ENCODE measurements at places on chromosomes 3 and 15. TPM values are rescaled to one million over a fixed set of nuclear protein-coding genes. Genes with fewer than 3 reads are reported as not detected.

DNA sequence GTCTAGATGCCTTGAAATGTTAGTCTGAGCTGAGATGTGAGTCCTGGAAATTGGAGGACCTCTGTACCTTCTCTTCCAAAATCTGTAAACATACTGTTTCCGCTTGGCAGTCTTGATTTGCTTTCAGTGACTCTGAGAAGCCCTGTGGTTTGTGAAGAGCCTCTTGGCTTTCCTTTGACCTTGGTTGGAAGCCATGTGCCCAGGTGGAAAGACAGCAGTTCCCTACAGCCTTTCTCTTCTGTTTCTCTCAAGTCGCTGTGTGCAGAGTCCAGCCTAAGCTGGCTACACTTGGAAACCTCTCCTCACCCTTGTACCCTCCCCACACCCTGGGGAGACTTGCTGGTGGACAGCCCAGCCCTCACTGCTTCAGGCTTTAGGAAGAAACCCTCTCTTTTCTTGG lies 129.8 kb upstream of the CTDSPL start:
- DNase-seq = no peak

- no peak for DNase-seq
Observed at GRCh38 chr3:124360563-124360962, 368.6 kb upstream of the ROPN1 start.

PLXNA1 gene
- total RNA-seq = 53.5 TPM

- no peak for DNase-seq
Observed at GRCh38 chr3:15896500-15896899, 98.7 kb upstream of the ANKRD28 start.

DNA sequence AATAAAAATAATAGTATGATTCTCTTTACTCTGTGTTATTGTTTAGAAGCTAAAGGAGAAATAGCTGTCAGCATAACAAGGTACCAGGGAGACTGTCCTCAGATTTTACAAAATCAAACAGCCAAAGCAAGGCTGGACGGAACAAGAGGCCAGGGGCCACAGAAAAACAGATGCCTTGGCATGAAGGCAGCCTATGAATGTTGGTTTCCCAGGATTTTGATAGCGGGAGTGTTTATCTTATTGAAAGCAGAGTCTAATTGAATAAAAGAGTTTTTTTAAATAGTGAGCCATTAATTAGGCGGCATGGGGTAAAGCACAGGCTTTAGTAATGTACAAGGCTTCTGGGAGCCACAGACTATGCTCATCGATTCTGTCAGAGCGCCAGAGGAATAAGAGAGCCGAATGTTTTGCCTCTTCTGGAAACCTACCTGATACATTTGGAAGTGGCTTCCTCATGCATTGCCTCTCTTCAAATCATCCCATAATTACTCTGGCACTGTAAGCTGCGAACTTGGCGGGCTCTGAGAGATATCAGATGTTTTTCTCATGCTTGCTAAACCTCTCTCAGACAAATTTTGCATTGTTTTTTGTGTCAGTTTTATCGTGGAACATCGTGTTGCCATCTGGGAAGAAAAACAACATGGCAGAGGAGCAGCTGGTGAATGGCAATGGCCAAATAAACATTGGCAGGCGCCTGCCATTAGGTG lies 30.4 kb upstream of the TMCO5A start:
- no peak for DNase-seq

- DNase-seq = no peak
Observed at GRCh38 chr3:134869153-134869726, 74.2 kb downstream of the EPHB1 start.

DNA sequence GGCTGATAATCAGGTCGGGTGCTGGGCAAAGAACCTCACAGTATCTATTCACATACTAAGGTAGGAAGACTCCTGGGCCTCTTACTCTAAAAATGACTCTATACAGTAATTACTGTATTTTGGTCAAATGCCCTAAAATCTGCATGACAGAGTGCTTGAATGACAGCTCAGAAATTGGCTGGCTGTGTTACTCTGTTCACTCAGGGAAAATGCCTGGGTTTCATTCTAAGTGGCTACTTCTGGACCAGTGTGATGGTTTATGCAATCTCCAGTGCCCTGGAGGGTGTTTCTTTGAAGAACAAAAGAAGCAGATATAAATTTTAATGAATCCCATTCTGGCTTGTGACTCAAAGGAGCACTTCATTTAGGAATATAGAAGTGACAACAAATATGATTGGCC lies 2.2 kb downstream of the GABRR3 start:
- no peak for DNase-seq

TMEM212 gene
- not detected for total RNA-seq

GRCh38 chr15:58870451-58870850 lies 63.0 kb downstream of the SLTM start:
- DNase-seq = no peak

DNA sequence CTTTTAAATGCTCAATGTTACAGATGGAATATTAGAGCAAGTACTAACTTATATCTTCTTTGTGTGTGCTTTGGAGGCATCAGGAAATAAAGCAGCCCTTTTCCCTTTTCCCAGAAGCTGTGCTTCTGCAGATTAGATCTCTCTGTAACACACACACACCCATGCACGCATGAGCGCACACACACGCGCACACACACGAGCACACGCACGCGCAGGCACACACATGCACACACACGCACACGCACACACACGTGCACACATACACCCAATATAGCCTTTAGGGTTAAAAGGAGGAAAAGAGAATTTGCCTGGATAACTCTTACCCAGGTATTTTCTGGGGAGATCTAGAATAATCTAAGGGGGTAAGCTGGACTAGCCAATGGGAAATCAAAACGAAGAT lies 56.9 kb downstream of the TFRC start:
- no peak for DNase-seq

- DNase-seq = no peak
Observed at GRCh38 chr15:68580883-68581155, 2.0 kb downstream of the CORO2B start.

- DNase-seq = no peak
Observed at GRCh38 chr15:33396475-33396874, 85.7 kb downstream of the RYR3 start.

DNA sequence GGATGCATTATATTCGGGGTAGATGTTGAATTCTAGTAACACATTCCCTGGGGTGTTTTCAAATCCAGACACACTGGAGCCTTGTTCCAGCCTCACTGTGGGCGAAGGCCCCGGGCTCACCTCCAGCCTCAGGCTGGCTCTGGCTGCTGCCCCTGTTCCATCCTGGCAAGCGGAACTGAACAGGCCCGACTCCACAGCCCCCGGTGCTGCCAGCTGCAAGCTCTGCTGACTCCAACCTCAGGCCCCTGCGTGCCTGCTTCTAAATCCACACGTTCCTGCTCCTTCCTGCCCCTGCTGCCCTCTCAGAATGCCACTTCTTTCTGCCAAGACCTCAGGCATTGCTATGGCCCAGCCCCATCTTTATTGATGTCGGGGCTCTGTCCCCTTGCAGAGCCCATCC lies 90.6 kb downstream of the LIPC start:
- no peak for DNase-seq

DNA sequence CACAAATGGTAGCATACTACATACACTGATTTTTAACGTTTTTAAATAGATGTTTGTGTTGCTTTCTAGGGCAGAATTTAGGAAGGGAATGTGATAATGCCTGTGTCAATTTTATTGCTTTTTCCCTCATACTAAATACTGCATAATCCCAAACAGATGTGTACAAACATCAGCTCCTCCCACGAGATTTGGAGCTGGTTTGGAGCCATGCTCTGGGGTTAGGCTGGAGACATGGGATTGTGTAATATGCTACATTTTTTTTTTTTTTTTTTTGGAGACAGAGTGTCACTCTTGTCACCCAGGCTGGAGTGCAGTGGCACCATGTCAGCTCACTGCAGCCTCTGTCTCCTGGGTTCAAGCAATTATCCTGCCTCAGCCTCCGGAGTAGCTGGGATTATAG lies 80.1 kb downstream of the EBLN2 start:
- no peak for DNase-seq

GRCh38 chr3:147403511-147403910 lies 2.8 kb downstream of the ZIC4 start:
- no peak for DNase-seq

GRCh38 chr3:48835650-48836366 lies 11.9 kb downstream of the PRKAR2A start:
- no peak for DNase-seq

DNA sequence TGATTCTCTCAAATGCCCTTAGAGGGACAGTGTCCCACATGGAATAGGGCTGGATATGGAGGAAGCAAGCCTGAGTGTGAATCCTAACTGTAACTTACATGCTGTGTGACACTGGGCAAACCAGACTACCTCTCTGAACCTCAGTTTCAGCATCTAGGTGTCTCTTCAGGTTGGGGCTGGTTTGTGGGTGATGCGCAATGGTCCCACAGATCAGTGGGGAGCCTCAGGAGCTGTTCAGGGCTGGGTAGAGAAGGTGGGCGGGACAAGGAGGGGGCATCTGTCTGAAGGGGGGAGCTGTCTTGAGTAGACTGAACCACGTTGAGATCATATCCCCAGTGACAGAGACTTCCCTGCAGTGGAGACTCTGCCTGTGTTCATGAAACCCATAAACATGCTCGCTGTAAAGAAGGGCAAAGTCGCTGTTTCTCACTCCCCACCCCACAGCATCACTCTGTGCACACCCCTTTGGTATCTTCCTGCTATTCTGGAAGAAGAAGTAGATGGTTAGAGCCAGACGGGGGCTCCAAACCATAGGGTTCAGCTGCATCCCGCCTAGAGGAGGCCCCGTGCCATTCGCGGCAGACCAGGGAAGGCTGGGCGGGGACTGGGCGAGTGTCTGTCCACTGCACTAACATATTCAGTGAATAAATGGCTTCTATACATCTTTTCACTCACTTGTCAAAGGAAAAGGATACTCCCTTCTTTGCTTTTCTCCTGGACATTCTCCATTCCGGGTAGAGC lies 28.4 kb downstream of the SRPRB start:
- peak; percentile 27 for DNase-seq

- no peak for DNase-seq
Observed at GRCh38 chr3:100634493-100635272, 25.3 kb downstream of the ADGRG7 start.

DNA sequence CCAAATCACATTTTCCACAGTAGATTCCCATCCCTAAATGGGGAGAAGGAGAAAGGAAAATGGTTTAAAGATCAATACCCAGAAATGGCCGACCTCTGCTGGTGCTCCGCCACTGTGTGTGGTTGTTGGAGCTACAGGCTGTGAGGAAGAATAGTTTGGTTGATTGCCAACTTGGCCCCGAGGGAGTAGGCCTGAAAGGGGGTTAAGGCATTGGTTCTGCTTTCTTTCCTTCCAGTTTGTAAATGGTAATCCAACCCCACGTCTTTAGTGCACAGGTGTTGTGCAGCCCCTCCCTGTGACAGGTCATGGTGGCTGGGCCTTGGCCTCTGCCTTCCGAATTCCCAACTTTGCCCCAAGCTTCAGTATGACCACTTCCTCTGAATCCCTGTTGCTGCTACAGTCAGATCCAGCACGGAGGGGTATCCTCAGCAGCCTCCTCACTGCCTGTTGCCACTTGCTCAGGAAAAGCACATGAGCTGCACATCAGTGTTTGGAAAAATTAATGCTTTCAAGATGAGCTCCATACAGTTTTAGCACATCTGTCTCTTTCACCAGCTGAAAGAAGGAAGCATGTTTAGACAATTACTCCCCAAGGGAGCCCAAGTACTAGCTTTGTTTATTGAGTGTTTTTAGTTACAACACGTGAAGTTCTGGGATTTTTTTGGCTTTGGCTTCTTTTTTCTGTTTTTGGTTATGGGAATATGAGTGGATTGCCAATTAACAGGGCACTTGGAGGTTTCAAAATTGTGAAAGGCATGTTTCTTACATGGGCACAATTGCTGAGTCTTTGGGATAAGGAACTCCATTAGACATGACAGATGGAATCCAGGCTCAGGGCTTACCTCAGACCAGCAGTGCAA lies 92.3 kb upstream of the ROPN1 start:
- DNase-seq = no peak

DNA sequence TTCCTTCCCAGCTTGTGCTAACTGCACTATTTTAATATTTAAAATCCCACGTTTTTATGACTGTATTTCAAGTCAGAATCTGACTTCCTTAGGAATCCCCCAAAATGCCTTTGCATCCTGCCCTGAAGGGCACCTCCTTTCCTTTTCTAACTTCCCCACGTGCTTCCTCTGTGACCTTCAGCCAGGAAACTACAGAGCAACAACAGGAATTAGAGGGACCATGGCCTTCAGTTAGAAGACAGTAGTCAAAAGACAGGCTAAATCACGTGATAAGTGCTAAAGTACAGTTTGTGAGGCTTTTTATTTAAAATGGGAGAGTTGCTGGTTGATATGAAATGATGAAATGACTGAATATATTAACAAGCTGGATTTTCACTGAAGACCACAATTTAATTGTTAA lies 11.8 kb upstream of the ABHD10 start:
- DNase-seq = no peak

DNA sequence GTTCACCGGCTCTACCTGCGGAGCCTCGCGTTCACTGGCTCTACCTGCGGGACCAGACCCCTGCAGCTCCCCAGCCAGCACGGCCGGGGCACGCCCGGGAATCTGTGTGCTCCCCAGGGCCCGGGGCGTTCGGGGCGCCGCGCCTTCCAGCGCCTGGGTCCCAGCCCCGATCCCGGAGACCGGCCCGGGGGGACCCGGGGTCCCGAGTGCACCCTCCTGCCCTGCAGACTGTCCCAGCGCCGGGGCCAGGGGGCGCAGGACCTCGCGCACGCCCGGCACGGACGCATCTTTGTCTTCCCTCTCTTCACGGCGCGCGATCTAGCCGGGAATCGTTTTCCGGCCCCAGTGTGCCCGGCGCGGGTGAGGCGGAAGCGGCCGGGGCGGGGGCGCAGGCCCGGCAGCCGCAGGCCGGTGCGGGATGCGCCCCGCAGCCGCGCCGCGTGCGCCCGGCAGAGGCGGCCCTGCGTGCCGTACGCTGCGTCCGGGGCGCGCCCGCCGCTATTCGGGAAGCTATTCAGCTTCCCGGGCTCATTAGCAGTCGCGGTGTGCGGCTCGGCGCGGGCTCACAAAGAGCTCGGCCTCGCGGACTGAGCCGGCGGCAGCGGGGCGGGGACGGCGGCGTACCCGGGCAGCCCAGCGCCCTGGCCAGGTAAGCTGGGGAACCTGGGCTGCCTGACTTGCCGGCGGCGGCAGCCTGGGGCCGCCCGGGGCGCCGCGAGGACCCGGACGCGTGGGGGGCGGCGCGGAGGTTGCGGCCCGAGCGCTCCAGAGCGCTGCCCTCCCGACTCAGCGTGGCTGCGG lies at the start of gene APBA2:
APBA2 (plus strand) TSS at position 345 of the 801 bp plus-strand sequence. CDS start 167,911 bp downstream, outside the sequence.
- DNase-seq = no peak

GRCh38 chr3:113428581-113428980 lies 12.7 kb downstream of the CFAP44 start:
- no peak for DNase-seq

- DNase-seq = no peak
Observed at GRCh38 chr15:58594898-58595297, 154.6 kb downstream of the ADAM10 start.

- no peak for DNase-seq
Observed at GRCh38 chr15:79160211-79160610, 69.6 kb upstream of the RASGRF1 start.
